ENCODE measurements at places on chromosomes 16 and 17.

- H3K4me1 ChIP-seq, result no peaks in the 10 kb centered on the region
- peaks cover 6% of the 10 kb centered on the region for H3K27me3 ChIP-seq
- DNase-seq, result no peak
- peaks cover 1% of the 10 kb centered on the region for H3K36me3 ChIP-seq
- H3K4me3 ChIP-seq, result no peak overlapping the region
Measured at GRCh38 chr17:6815775-6816174, 15.8 kb downstream of the TEKT1 start.

DNA sequence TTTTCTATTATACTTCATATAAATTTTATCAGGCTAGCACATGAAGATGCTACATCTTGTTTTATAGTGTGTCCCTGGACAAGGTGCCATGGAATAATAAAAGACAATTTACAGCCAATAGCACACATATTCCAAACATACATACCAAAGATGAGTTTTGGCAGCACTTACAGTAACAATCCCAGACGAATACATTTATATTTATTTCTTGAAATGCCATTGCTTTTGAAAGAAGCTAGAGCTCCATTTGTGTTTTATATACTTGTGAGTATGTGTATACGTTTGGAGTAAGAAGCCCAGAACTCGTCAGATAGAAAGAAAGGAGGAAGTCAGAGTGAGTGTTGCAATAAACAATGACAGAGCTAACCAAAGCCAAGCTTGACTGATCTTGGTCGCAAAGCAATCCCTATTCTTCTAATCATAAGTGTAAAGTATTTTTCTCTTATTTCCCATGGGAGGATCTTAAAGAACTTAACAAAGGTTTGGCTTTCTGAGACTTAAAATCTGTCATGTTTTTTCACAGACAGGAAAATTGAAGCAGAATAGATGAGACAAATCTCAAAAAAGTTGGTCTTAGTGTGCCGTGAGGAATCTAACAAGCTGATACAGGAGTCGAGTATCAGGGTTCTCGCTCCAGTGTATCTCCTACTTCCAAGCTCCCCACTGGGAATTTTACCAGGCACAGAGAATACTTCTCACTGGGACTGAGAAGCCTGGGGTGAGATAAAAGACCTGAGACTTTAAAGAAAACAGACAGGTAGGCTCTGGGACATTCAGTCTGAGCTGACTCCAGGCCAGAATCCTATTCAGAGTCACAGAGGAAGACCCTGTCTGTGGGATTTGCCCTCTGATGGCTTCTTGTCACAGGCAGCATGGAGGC is 175.4 kb downstream of the AATF start:
- no peak overlapping the region for H3K27ac ChIP-seq
- no peak overlapping the region for H3K4me3 ChIP-seq
- H3K27me3 ChIP-seq, result no peaks in the 10 kb centered on the region
- peaks cover 58% of the 10 kb centered on the region for H3K36me3 ChIP-seq

DNA sequence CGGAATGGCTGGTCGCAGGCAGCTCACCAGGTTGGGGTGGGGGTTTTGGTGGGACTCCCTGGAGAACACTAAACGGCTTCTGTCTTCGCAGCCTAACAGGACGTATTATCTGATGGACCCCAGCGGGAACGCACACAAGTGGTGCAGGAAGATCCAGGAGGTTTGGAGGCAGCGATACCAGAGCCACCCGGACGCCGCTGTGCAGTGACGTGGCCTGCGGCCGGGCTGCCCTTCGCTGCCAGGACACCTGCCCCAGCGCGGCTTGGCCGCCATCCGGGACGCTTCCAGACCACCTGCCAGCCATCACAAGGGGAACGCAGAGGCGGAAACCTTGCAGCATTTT is 59.7 kb downstream of the PDPK1 start:
- no peak for DNase-seq
- H3K4me3 ChIP-seq, result no peak overlapping the region
- H3K27ac ChIP-seq, result no peak overlapping the region
- H3K4me1 ChIP-seq, result peaks cover 31% of the 10 kb centered on the region
- no peaks in the 10 kb centered on the region for H3K27me3 ChIP-seq

- H3K4me1 ChIP-seq, result peaks cover under 1% of the 10 kb centered on the region
- H3K36me3 ChIP-seq, result no peaks in the 10 kb centered on the region
- no peak overlapping the region for H3K27ac ChIP-seq
- no peak overlapping the region for H3K4me3 ChIP-seq
- DNase-seq, result no peak
- H3K27me3 ChIP-seq, result peaks cover 14% of the 10 kb centered on the region
Measured at GRCh38 chr17:61467416-61468262, 15.4 kb downstream of the TBX4 start.

GRCh38 chr16:4383591-4384444 is 12.2 kb downstream of the VASN start:
- H3K27me3 ChIP-seq, result no peaks in the 10 kb centered on the region
- peaks cover 2% of the 10 kb centered on the region for H3K4me1 ChIP-seq
- no peak overlapping the region for H3K4me3 ChIP-seq
- no peak overlapping the region for H3K27ac ChIP-seq

- no peak overlapping the region for H3K27ac ChIP-seq
- H3K36me3 ChIP-seq, result no peaks in the 10 kb centered on the region
- peaks cover 23% of the 10 kb centered on the region for H3K27me3 ChIP-seq
- DNase-seq, result no peak
Measured at GRCh38 chr16:79613009-79613408, 12.5 kb upstream of the MAF start.

DNA sequence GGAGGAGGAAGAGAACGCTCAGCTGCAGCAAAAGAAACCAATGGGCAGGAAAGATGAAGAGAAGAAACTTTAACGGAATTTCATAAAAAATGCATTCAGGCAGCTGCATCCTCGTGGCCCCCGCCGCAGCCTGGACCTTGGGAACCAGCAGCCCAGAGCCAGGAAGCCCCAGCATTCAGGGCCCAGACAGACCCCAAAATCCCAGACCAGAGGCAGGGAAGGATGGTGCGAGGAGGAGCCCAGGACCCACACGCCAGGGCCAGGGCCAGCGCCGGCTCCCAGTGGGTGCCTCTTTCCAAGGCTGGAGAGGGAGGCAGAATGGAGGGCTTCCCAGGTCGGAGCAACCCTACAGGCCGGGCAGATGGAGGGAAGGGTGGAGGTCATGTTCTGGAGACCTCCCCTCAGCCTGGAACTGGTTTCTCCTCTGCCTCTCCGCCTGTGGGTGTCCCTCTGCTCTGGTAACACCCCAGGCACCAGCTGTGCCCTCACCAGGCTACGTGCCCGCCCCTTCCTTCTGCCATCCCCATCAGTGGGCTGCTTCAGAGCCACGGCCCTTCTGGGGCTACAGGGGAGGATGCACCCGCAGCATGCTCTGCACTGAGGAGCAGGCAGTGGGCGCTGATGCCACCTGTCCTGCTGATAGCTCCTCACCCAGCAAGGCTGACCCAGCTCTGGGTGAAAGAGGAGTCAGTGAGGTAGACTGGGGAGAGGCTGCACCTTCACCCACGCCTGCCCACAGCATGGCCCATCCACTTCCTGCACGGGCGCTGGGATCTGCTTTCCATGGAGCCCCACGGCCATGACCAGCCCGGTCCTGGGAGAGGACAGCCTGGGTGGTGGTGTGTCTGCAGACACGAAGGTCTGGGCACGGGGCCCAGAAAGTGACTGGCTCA is 1.2 kb upstream of the MIF4GD start:
- H3K4me3 ChIP-seq, result peak overlapping the region; percentile 86
- no peaks in the 10 kb centered on the region for H3K27me3 ChIP-seq
- H3K4me1 ChIP-seq, result peaks cover 28% of the 10 kb centered on the region
- H3K27ac ChIP-seq, result peak overlapping the region; percentile 86

DNA sequence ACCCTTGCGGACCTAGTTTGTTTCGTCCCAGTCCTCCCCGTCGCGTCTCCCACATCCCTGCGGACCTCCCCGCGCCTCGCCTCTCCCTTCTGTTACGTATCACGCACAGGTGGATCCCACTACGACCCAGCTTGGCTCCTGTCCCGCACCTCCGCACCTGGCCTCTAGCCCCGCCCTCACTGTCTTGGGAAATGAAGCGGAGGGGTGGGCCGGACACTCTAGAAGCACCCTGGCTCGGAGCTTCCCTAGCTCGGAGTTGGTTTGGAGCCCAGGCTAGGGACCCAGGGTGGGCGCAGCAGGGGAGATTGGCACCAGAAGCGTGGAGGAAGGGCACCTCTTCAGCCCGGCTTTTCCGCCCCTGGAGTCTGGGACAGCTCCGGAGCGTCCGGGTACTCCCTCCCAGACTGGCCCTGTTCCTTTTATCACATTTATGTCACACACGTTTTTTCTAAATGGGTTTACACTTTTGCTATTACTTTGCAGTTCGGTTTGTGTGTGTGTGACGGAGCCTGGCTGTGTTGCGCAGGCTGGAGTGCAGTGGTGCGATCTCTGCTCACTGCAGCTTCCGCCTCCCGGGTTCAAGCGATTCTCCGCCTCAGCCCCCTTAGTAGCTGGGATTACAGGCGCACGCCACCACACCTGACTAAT is 1.4 kb upstream of the CEMP1 start:
- H3K4me3 ChIP-seq, result peak overlapping the region; percentile 89
- peaks cover 2% of the 10 kb centered on the region for H3K36me3 ChIP-seq
- H3K4me1 ChIP-seq, result peaks cover 25% of the 10 kb centered on the region
- H3K27ac ChIP-seq, result peak overlapping the region; percentile 97
- H3K27me3 ChIP-seq, result no peaks in the 10 kb centered on the region
- peak; percentile 65 for DNase-seq

DNA sequence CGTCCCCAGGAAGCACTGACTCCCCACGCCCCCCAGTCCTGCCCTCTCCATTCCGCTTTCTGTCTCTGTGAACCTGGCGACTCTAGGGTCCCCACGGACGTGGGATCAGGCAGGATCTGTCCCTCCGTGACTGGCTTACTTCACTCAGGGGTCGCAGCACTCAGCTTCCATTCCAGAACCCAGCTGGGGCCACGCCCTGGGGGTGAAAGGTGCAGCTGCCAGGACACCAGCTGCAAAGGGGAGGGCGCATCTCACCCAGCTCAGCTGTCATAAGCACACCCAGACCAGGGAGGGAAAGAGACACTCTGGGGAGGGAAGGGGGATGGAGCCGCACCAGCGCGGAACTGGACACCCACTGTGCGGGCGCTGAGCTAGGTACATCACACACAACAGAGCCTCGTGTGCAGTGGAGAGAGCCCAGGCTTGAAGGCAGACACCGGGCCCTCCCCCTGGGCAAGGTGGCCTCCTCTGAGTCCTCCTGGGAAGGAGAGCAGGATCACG is 18.5 kb upstream of the HEXD start:
- H3K4me3 ChIP-seq, result no peak overlapping the region
- H3K27ac ChIP-seq, result no peak overlapping the region
